ENCODE measurements at places on chromosomes 13 and 19.

DNA sequence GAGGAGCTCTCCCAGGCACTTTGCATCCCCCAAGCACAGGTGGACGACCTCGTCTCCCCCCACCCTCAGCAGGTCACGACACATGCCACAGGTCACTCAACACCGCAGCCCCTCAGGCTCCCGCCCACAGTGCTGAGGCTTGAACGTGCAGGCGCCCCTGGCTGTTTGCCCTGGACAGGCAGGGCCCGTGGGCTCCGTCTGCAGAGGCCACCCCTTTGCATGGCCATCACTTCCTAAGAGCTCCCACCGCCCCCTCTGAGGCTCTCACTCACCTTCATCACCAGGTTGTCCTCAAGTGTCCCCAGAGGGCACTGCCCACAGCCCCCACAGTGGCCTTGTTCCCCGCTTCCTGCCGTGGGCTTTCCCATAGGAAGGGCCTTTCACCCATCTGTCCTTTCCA, 132.1 kb upstream of the MCF2L start:
- no peak overlapping the region for H3K4me3 ChIP-seq
- H3K27me3 ChIP-seq = no peaks in the 10 kb centered on the region
- DNase-seq = no peak
- H3K4me1 ChIP-seq = no peaks in the 10 kb centered on the region
- no peak overlapping the region for H3K27ac ChIP-seq

- peaks cover 30% of the 10 kb centered on the region for H3K27me3 ChIP-seq
- no peak for DNase-seq
- H3K4me1 ChIP-seq = no peaks in the 10 kb centered on the region
- H3K27ac ChIP-seq = no peak overlapping the region
- H3K36me3 ChIP-seq = no peaks in the 10 kb centered on the region
- H3K4me3 ChIP-seq = no peak overlapping the region
These were observed 13.0 kb upstream of the SYCN start for GRCh38 chr19:39217094-39217493.

GRCh38 chr13:106774621-106775020, 206.7 kb upstream of the ARGLU1 start:
- no peak overlapping the region for H3K27ac ChIP-seq
- no peak overlapping the region for H3K4me3 ChIP-seq
- no peaks in the 10 kb centered on the region for H3K27me3 ChIP-seq
- H3K36me3 ChIP-seq = no peaks in the 10 kb centered on the region

- peak overlapping the region; percentile 91 for H3K27ac ChIP-seq
- peaks cover 56% of the 10 kb centered on the region for H3K4me1 ChIP-seq
- no peak overlapping the region for H3K4me3 ChIP-seq
- DNase-seq = no peak
These were observed 64.8 kb upstream of the GPR183 start for GRCh38 chr13:99371956-99372355.

- H3K4me3 ChIP-seq = no peak overlapping the region
- peaks cover under 1% of the 10 kb centered on the region for H3K4me1 ChIP-seq
- H3K27me3 ChIP-seq = no peaks in the 10 kb centered on the region
- DNase-seq = no peak
- no peak overlapping the region for H3K27ac ChIP-seq
- H3K36me3 ChIP-seq = no peaks in the 10 kb centered on the region
These were observed 6.1 kb upstream of the CYSLTR2 start for GRCh38 chr13:48647625-48648024.

DNA sequence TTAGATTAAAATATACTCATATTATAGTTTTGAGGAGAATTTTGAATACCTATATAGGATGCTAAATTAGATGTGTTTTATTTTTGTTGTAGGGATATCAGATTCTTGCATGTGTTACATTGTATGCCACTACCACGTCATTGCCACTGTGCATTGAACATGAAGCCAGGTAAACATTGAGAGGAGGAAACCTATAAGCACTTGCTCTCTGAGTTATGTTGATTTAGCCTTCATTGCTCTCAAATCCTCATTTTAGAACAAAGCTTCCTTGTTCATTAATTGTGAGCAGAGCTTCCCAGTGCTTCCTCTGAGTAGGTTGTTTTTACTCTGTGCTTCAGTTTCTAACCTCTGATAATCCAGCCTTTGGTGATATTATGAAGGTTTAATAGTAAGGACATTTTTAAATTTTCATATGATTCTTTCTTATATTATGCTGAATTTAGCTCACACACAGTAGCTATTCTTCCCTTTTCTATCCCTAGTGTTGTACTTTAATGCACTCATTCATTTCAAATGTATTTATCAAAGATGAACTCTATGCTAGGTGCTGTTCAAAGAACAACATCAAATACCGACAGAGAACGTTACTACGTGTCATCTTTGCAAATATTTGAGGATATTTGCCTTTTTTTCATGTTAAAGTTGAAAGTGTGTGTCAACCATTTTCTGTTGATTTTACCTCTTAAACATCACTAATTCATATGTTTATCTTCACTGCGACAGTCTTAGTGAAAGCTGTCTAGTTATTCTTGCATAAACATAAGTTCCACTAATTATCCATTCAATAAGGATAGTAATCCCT, 1448.0 kb upstream of the MIR17HG start:
- H3K36me3 ChIP-seq = no peaks in the 10 kb centered on the region
- no peak for DNase-seq
- H3K4me3 ChIP-seq = no peak overlapping the region
- H3K4me1 ChIP-seq = no peaks in the 10 kb centered on the region
- H3K27me3 ChIP-seq = no peaks in the 10 kb centered on the region

DNA sequence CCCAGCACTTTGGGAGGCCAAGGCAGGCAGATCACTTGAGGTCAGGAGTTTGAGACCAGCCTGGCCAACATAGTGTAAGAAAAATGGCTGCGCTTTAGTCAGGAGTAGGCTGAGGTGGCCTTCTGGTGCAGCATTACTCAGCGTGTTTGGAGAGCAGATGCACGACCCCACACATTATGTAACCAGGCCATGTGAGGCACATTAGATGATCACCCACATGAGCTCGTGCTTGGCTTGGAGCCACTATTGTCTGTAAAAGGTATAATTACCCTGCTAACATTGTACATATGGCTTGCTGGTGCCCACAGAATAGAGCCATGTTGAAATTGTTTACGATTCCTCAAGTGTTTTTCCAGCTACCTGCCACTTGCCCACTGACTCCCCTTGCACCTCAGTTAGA, 24.0 kb upstream of the SCEL start:
- H3K36me3 ChIP-seq = no peaks in the 10 kb centered on the region
- H3K27me3 ChIP-seq = no peaks in the 10 kb centered on the region
- DNase-seq = no peak
- peaks cover 45% of the 10 kb centered on the region for H3K4me1 ChIP-seq

- no peaks in the 10 kb centered on the region for H3K27me3 ChIP-seq
- H3K4me1 ChIP-seq = peaks cover 33% of the 10 kb centered on the region
- H3K36me3 ChIP-seq = peaks cover 22% of the 10 kb centered on the region
- no peak for DNase-seq
These were observed 572 bp downstream of the UCHL3 start for GRCh38 chr13:75550159-75550567.

GRCh38 chr13:41917641-41918040, 43.3 kb downstream of the VWA8 start:
- H3K4me1 ChIP-seq = peaks cover 28% of the 10 kb centered on the region
- H3K27me3 ChIP-seq = no peaks in the 10 kb centered on the region
- peak overlapping the region; percentile 5 for H3K4me3 ChIP-seq
- peaks cover 19% of the 10 kb centered on the region for H3K36me3 ChIP-seq
- no peak for DNase-seq

- no peak overlapping the region for H3K27ac ChIP-seq
- no peaks in the 10 kb centered on the region for H3K4me1 ChIP-seq
- no peak overlapping the region for H3K4me3 ChIP-seq
- no peaks in the 10 kb centered on the region for H3K27me3 ChIP-seq
These were observed 103.9 kb upstream of the SOX1 start for GRCh38 chr13:111963031-111963430.

- no peak overlapping the region for H3K4me3 ChIP-seq
- H3K36me3 ChIP-seq = no peaks in the 10 kb centered on the region
- H3K4me1 ChIP-seq = no peaks in the 10 kb centered on the region
- no peak overlapping the region for H3K27ac ChIP-seq
- no peaks in the 10 kb centered on the region for H3K27me3 ChIP-seq
These were observed 170.4 kb downstream of the LIG4 start for GRCh38 chr13:108044954-108045353.

- H3K36me3 ChIP-seq = no peaks in the 10 kb centered on the region
- H3K27ac ChIP-seq = no peak overlapping the region
- no peak overlapping the region for H3K4me3 ChIP-seq
- DNase-seq = no peak
These were observed 92.1 kb downstream of the STARD13 start for GRCh38 chr13:33193428-33193974.

GRCh38 chr19:29535214-29535831, 9.5 kb downstream of the VSTM2B start:
- DNase-seq = no peak
- no peak overlapping the region for H3K27ac ChIP-seq
- peaks cover 2% of the 10 kb centered on the region for H3K4me1 ChIP-seq
- H3K27me3 ChIP-seq = peaks cover 53% of the 10 kb centered on the region

DNA sequence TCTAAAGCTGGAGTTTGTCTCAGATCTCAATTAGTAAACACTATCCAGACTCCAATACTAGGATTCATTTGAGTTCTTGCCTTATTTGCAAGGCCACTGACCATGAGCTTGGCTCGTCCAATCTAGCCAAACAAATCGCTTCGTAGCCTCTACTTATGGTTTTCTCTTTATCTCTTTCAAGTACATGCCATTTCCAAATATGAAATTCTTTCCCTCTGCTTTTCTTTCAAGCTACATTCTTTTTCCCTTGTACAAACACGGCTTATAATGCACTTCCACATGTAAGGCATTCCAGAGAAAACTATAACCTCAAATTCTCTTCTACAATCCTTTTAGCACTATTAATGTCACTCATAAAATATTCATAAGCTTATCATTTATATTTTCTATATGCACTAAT, 10.9 kb upstream of the N4BP2L1 start:
- peaks cover 18% of the 10 kb centered on the region for H3K4me1 ChIP-seq
- H3K36me3 ChIP-seq = peaks cover 5% of the 10 kb centered on the region
- no peak overlapping the region for H3K4me3 ChIP-seq
- DNase-seq = no peak
- no peaks in the 10 kb centered on the region for H3K27me3 ChIP-seq

DNA sequence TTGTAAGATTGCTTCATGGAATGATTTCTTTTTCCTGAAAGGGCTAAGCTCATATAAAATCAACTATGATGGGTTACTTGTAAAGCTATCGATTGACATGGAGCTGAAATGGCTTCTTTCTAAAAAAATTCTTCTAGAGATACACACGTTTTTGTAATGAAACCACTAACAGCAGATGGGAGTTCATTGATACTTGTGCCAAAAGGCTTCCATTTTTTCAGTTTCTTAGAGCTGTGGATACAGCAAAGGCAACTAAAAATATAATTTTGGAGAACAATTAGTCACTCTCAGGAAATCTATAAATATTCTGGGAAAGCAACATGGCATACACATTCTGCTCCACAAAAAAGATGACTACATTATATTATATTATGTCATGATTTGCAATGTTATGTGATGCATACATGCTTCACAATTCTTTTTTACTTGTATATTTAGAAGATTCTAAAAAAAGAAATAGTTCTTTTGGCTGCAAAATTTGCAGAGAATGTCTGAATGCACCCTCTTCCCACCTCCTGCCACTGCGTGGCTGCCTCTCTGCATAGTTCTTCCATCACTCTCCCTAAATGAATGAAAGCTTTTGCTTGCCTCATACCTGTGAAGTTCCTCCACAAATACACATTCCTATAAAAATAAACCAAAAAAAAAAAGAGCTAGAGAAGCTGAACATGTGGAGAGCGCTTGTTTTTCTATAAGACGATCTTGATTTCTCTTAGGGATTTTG, 802.5 kb downstream of the EFNB2 start:
- H3K4me1 ChIP-seq = no peaks in the 10 kb centered on the region
- no peak for DNase-seq
- H3K4me3 ChIP-seq = no peak overlapping the region
- no peaks in the 10 kb centered on the region for H3K27me3 ChIP-seq

DNA sequence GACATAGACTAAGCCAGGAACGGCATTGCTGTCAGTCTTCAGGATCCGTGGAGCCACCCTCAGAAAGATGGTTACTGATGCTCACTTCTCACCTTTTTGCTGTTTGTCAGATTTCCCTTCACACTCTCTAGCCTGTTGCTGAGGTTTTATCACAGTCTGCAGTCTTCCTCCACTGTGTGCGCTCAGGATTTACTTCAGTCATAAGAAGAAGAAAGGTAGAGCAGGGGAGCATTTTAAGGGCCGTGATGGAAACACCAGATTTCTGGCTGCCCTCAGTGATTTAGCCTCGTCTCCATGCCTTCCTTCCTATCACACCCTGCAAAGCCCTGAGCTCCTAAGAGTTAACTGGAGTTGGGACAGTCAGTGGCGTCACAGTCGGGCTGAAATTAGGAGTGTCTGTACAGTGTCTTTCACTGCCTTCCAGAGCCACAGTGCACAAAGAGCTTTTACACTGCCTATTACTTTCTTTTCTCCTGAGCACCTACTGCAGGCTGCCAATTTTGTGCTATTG, 60.0 kb upstream of the GPR183 start:
- peaks cover 35% of the 10 kb centered on the region for H3K36me3 ChIP-seq
- peaks cover 47% of the 10 kb centered on the region for H3K4me1 ChIP-seq
- no peak for DNase-seq
- no peaks in the 10 kb centered on the region for H3K27me3 ChIP-seq

DNA sequence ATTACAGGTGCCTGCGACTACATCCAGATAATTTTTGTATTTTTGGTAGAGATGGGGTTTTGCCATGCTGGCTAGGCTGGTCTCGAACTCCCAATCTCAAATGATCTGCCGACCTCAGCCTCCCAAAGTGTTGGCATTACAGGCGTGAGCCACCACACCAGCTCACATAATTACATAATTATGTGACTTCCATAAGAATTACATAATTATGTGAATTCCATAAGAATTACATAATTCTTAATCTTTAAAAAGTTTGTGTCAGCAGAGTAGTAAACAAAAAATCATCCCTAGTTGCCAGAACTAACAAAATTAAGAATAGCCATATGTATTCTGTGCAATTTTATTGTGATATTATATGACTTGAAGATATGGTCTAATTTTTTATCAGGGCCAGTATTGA, 25.6 kb downstream of the IFT88 start:
- no peak overlapping the region for H3K4me3 ChIP-seq
- peaks cover 6% of the 10 kb centered on the region for H3K36me3 ChIP-seq
- no peaks in the 10 kb centered on the region for H3K4me1 ChIP-seq
- no peak overlapping the region for H3K27ac ChIP-seq
- no peak for DNase-seq

- H3K27ac ChIP-seq = no peak overlapping the region
- H3K4me1 ChIP-seq = no peaks in the 10 kb centered on the region
- no peak overlapping the region for H3K4me3 ChIP-seq
- H3K27me3 ChIP-seq = peaks cover 10% of the 10 kb centered on the region
These were observed 40.6 kb downstream of the COL4A2 start for GRCh38 chr13:110347535-110348308.

DNA sequence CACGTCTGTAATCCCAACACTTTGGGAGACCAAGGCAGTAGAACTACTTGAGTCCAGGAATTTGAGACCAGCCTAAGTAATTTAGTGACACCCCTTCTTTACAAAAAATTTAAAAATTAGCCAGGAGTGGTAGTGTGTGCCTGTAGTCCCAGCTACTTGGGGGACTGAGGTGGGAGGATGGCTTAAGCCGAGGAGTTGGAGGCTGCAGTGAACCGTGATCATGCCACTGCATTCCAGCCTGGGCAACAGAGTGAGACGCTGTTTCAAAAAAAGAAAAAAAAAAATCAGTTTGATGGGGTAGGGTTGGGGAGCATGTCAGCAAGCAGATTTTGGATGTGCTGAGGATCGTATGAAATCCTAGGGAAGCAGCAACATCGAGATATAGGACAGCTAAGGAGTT, 4.2 kb downstream of the CEACAM19 start:
- no peak overlapping the region for H3K4me3 ChIP-seq
- no peaks in the 10 kb centered on the region for H3K36me3 ChIP-seq
- H3K27me3 ChIP-seq = peaks cover 7% of the 10 kb centered on the region
- peaks cover 4% of the 10 kb centered on the region for H3K4me1 ChIP-seq
- DNase-seq = no peak
